ENCODE measurements at places on chromosomes 2 and 18.

GRCh38 chr2:235418918-235419317 lies 74.9 kb upstream of the AGAP1 start:
- no peak for DNase-seq

DNA sequence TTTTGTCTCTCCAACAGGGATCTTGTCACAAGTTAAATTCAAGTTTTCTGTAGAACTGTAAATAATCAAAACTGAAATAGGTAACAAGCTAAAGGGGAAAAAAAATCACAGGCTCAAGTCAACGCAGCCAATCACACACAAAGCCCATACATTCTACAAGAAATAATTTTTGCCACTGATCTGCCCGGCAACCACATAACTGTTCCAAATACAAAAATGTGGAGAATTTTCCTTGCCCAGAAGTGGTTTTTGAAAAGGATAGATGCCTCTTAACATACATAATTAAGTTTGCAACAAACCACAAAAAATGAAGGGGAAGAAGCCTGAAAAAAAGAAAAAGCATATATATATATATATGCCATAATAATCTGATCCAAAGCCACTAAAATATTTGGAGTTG lies 60.3 kb downstream of the FARSB start:
- no peak for DNase-seq

GRCh38 chr2:10781746-10782145 lies 30.8 kb downstream of the PDIA6 start:
- no peak for DNase-seq

DNA sequence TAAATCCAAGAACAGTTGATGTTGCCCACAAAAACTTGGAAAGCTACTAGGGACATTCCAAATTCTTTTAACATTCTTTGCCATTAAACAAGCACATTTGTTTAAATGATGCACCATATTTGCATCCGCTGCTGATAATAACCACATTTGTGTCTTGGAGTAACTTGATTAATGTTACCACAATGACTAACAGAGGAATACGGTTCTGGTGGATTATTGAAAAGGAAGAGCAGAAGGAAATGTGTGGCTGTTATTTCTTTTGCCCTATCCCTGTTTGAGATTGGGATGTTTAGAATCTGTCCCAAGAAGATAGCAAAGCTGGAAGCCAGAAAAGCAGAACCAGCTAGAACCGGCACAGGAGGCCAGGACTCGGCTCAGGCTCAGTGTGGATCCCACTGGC lies 39.2 kb upstream of the RASGRP3 start:
- no peak for DNase-seq

DNA sequence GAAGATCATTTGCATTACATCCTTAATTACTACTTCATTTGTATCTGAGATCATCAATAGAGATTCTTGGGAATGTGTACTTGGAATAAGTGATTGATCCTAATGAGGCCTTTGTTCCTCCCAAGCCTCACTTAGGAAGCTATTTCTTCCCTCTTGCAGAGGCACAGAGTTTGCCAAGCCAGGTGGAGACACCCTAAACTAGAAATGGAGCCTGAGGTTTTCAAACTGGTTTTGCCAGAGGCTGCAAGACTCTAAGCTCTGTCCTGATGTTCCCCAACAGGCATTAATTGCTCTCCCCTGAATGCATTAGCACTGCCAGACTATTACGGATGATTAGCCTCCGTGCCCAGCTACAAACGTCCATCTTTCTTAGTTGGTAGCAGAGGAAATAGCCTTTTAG lies 125.2 kb upstream of the LGALSL start:
- no peak for DNase-seq

DNA sequence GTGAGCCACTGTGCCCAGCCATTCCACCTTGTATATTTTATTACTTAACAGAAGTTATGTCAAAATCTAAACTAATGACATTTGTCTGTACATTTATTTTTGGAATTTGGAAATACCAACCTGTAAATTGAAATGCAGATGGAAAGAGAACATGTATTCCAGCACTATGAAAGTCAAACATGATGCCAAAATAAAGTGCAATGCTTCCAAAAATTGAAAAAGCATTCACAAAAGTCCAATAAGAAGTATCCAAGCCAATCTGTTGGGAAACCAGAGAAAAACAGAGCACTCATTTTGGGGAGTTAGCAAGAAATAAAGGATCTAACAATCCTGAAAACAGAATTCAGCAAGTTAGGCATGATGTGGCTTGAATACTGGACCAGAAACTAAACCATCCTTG lies 30.3 kb upstream of the NARS1 start:
- DNase-seq = no peak

- DNase-seq = no peak
These were observed 51.0 kb upstream of the NXPH2 start for GRCh38 chr2:138831154-138831553.

- DNase-seq = no peak
These were observed 84.3 kb downstream of the ACOXL start for GRCh38 chr2:110816404-110817365.

DNA sequence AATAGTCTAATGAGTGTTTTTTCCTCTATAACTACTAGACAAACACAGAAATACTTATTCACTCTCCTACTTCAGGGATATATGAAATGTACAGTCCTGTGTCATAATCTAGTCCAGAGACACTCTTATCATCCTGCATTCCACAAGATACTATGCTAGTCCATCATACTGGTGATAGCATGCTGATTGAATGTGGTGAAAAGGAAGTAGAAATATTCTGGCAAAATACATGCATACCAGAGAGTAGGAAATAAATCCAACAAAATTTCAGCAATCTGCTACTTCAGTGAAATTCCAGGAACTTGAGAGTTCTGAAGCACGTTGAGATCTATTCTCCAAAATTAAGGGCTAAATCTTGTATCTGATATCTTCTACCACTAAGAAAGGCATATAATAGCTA lies 353.9 kb downstream of the PID1 start:
- no peak for DNase-seq
